Epithelial cell of umbilical artery (primary cell): ENCODE measurements at places on chromosomes 11 and 22. TPM values are rescaled to one million over a fixed set of nuclear protein-coding genes. Genes with fewer than 3 reads are reported as not detected.

The RAB38 gene
- 5.8 and 7.0 TPM in 2 replicates for total RNA-seq

The LMNTD2 gene
- 0.30 and 0.65 TPM in 2 replicates for total RNA-seq

The IGSF22 gene
- not detected in 2 replicates for total RNA-seq

The PHF21A gene
- total RNA-seq, result 4.2 and 7.4 TPM in 2 replicates

The MUC6 gene
- total RNA-seq, result not detected in 2 replicates

The CALCA gene
- total RNA-seq, result not detected in 2 replicates
